RWPE1 (cell line): ENCODE measurements at places on chromosomes 5 and 9.

GRCh38 chr9:81411961-81412360 lies 277.4 kb downstream of the TLE1 start:
- DNase-seq = no peak

- DNase-seq = no peak
These were observed 311.2 kb upstream of the SEMA6A start for GRCh38 chr5:116885825-116886224.

DNA sequence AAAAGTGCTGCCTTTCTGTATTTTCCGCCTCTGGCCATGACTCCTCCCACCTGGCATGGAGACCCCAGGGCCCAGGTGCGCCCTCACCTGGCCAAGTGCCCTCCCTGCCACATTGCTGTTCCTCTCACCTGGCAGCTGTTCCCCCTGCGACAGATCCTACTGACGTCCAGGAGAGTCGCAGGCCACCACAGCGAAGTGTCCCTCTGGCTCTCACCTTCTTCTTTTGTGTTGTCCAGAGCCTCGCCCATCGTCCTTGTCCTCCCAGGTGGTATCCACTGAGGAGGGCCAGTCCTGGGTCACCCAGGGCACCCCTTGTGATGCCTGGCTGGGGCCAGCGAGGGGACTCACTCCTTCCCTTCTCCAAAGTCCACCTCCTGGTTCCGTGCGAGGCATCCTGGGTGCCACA lies 2.6 kb downstream of the NKD2 start:
- DNase-seq = peak; percentile 71

- no peak for DNase-seq
These were observed 95.2 kb downstream of the PLCXD3 start for GRCh38 chr5:41415242-41415641.

- DNase-seq = no peak
These were observed 86.7 kb downstream of the LIFR start for GRCh38 chr5:38469707-38470267.

DNA sequence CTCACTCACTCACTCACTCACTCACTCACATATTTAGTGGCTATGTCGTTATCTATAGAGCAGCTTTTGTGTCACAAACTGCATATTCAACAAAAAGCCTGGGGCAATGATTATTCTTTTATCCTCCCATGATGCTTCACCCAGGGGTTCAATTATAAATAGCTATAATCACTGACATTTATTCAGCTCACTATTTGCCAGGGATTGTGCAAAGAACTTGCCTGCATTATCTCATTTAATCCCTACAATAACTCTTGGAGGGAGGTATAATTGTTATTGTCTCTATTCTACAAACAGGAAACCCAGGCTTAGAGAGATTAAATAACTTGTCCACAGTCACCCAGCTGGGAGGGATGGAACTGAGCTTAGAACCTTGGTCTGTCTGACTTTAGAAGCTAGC lies 298.0 kb upstream of the MSX2 start:
- no peak for DNase-seq

DNA sequence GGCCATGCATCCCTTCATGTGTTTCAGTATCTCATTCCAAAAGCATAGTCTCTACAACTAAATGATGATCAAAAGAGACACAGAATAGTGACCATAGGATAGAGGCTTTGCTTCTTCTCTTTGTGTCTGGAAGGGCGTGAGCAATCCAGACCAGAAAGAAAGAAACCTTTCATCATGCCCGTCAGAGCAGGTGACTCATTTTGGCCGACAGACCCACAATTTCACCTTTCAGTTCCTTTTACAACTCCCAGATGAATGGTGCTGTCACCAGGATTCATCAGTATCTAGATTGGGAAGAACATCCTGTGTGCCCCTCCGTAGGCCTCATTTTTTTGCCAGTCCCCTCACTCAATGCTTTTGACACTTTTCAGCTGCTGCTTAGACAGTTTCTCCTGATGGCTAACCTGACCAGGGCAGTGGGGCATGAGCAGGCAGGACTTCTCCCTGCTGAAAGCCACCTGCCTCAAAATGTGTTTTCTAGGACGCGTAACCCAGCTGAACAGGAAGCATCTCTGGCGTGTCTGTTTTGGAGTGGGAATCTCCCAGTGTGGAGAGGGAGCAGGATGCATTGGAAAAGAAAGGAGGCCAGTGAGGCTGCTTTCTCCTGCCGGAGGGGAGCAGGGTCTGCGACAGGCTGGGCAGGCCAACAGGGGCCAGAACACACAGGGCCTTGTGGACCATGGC lies 21.2 kb downstream of the ABLIM3 start:
- DNase-seq = peak; percentile 72

GRCh38 chr5:109413458-109413857 lies 3.7 kb upstream of the PJA2 start:
- no peak for DNase-seq

DNA sequence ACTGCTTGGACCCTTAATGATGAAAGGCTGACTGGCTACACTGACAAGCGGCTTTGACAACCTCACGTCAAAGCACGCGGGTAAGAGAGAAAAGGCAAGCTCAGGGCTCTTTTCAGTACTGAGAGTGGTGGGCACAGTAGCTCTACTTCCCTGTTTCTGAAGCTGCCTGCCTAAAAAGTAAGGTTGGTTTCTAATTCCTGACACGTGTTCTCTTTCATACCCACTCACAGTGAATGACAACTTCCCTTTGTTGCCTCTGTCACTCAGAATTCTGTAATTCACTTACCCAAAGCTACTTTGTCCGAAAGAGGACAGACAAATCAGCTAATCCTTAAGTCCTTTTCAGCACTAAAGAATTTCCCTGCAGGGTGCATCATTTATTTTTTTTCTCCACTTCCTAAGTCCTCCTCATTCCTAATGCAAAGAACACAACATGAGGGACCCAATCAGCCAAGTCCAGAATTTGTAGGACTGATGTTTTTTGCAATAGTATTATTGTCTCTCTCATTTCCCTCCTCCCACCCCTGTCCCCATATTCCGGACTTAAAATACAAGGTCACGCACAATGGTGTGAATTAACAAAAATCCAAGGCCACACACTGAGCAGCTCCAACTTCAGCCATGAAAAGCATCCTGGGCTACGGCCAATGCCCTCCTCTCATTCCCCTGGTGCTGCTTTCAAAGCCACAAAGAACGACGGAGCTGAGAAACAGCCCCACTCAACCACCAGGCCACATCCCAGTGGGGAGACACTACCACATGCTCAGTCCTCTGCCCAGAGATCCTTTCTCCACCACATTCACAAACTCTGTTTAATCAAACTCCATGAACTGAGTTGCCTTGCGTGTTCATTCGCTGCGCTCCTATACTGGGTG lies 221.0 kb downstream of the TSSK1B start:
- DNase-seq = no peak

DNA sequence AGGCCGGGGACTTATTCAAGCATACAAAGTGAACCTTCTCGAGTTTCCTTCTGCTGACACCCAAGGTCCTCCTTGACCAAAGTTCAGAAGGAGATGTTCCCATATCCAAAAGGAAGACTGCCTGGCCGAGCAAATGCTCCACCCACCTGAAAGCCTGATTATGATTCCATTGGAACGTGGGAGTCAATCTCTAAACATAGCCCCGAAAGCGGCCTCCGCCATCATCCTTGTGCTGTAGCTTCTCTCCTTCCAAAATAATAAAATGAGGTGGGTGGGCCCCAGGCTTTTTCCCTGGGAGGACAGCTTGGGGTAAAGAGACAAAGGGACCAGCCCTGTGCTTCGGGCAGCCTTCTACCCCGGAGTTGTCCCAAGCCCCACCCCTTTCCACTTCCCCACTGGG lies 355.6 kb upstream of the SLC30A5 start:
- no peak for DNase-seq

DNA sequence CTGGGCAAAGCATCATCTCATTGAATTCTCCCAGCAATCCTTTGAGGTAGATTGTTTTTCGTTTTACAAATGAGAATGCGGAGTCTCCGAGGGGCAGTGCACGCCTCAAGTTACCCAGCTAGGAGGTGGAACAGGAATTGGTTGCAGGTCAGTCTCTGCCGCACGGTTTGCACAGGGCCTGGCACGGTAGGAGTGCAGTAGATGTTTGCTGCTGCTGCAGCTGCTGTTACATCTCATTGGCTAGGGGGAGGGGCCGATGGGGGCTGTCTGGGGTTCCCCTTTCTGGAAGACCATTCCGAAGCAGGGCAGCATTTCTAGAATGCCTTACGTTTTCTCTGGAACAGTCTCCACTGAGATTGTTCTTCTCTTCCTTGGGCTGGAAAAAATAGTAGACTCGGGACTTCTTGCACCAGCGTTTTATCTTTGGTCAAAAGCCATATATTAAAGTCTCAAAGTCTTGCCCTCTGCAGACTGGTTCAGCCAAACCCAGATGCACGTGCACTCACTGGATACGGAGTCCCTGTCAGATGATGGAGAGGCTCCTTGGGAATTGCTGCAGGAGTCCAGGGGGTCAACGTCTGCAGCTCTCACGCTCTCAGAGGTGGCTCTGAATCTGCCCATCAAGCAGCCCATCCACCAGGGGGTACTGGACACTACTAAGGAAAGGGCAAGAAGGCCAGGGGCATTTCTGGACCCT lies 1.2 kb downstream of the USP20 start:
- no peak for DNase-seq

- no peak for DNase-seq
These were observed 26.3 kb upstream of the GALNT10 start for GRCh38 chr5:154164249-154164581.

GRCh38 chr9:8871796-8872445 lies 1072.3 kb upstream of the DMAC1 start:
- no peak for DNase-seq

DNA sequence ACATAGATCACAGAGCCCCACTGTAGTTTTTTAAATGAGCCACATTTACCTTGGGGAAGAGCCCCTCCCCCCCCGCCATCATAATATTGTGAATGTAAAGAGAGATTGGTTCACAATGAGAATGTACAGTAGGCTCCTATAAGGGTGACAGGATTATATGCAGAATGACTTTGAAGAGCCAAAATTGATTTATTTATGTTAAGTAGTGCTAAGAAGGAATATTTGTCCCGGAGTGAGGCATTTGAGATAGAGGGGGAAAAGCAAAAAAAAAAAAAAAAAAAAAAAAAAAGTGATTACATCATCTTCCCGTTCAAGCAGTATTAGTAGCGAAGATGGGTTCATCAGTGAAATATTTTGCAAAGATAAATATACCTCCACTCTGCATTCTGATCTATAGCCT lies 73.9 kb downstream of the PIK3R1 start:
- no peak for DNase-seq

GRCh38 chr5:172732201-172732865 lies 38.7 kb downstream of the DUSP1 start:
- no peak for DNase-seq

DNA sequence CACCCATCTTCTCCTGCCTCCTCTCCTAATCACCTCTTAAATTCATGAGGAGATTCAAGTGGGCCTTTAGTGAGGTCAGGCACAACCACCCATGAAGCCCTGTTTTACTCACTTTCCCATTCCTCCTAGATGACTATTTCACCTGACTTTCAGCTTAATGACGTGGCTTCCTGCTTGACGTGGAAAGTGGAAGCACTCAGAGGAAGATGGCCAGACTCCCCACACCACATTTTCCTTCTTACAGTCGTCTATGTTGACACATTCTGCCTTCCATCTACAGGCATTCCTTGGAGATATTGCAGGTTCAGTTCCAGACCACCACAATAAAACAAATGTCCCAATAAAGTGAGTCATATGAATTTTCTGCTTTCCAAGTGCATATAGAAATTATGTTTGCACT lies 146.4 kb upstream of the TAS2R1 start:
- no peak for DNase-seq

GRCh38 chr5:68562308-68562707 lies 346.8 kb downstream of the PIK3R1 start:
- no peak for DNase-seq

- no peak for DNase-seq
These were observed 297.3 kb upstream of the RIOK2 start for GRCh38 chr5:97480313-97480712.

- no peak for DNase-seq
These were observed 139.4 kb downstream of the GADD45G start for GRCh38 chr9:89744255-89744648.

DNA sequence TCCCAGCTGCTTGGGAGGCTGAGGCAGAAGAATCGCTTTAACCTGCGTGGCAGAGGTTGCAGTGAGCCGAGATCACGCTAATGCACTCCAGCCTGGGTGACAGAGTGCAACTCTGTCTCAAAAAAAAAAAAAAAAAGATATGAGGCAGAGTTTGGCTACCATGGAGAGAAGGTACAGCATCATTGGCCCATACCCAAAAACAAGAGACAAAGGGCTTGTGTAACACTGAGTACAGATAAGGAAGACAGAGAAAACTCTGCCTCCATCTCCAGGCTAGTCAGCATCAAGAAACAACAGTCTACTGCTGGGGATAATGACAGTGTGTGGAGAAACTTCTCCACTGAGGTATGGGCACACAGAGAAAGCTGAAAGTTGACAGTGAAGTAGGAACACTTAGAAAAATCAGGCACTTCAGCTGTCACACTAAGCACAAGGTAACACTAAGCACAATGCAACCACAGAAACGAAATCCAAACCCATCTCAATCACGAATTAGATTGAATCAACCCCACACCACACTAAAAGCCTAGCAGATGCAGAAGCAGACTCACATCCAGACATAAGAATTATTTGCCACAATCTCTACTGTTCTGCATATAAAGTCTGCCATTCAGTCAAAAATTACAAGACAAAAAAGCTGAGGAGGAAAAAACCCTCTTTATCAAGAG lies 10.5 kb downstream of the PJA2 start:
- no peak for DNase-seq

- no peak for DNase-seq
These were observed 24.2 kb downstream of the INSYN2B start for GRCh38 chr5:169956126-169956525.

- DNase-seq = no peak
These were observed 86.6 kb downstream of the NTRK2 start for GRCh38 chr9:84756171-84756570.

GRCh38 chr9:133119846-133120500 lies 1.1 kb downstream of the RALGDS start:
- peak; percentile 51 for DNase-seq

- no peak for DNase-seq
These were observed 361.8 kb downstream of the CAAP1 start for GRCh38 chr9:26530841-26531240.

GRCh38 chr9:3916411-3916810 lies 383.5 kb downstream of the GLIS3 start:
- no peak for DNase-seq

DNA sequence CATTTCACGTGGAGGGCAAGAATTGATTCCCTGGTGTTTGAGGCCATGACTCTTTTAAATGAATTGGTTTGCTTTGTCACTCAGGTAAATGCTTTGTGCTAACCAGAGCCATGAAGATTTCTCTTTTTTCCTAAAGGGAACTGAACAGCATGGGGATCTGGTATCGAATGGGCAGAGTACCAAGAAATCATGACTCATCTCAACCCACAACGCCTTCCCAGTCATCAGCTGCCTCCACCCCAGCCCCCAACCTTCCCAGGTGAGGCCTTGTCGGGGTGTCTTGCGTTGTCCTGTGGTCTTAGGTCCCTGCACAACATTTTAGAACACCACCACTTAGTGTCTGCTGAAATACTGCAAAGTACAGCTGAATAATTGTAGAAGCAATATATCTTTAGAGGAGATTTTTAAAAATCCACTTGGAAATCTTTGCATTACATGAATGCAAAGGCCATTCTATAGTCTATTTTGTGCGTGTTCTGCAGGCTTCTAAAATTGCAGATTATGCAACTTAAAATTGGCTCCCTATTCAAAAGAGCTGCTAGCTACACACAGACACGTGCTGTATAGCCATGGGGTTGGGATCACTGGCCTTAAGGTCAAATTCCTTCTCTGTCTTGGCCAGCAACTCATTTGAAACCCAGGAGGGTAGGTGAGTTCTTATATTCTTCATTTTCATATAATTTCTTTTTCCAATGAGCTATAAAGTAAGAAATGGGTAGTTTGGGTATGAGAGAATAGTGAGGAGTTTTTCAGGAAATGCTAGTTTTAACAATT lies 69.0 kb downstream of the MVB12B start:
- DNase-seq = peak; percentile 98

- no peak for DNase-seq
These were observed 99.6 kb downstream of the NMUR2 start for GRCh38 chr5:152305525-152305924.
